ENCODE measurements at places on chromosomes 6 and 20.

GRCh38 chr6:159080217-159080976, 35.6 kb upstream of the TAGAP start:
- DNase-seq, result no peak

- peak; percentile 16 for DNase-seq
Observed at GRCh38 chr6:31597006-31597405, 4.2 kb upstream of the NCR3 start.

DNA sequence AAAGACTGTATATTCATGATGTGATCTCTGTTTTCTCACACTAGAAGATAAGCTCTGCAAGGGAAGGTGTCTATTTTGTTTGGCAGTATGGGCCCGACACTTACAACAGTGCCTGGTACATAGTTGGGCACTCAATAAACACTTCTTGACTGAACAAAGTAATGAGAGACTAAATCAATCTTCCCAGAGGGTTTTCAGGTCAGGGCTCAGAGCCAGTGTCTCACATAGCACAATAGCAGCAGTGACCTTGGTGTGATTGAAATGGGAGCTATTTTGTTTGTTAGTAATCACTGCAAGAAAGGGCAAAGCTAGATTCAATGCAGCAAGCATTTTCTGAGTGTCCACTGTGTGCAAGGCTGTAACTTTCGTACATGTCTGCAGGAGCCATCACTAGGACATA, 26.4 kb upstream of the GCM1 start:
- DNase-seq, result no peak

DNA sequence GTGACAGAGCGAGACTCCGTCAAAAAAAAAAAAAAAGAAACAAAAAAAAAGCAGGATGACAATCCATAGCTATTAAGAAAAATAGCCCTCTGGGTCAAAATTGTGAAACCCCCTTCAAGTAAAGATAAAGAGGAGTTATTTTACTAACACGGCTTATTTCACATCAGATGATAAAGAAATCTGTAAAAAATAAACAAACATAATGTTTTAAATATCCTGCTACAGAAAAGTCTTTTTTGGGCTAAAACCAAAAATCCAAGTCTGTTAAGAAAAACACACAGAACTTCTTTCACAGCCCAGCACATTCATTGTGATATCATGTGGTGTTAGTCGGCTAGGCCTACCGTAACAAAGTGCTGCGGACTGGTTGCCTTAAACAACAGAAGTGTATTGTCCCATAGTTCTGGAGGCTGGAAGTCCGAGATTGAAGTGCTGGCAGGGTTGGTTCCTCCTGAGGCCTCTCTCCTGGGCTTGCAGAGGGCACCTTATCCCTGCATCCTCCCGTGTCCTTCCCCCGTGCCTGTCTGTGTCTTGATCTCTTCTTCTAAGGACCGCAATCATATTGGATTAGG, 239.2 kb upstream of the TAB2 start:
- DNase-seq, result no peak

DNA sequence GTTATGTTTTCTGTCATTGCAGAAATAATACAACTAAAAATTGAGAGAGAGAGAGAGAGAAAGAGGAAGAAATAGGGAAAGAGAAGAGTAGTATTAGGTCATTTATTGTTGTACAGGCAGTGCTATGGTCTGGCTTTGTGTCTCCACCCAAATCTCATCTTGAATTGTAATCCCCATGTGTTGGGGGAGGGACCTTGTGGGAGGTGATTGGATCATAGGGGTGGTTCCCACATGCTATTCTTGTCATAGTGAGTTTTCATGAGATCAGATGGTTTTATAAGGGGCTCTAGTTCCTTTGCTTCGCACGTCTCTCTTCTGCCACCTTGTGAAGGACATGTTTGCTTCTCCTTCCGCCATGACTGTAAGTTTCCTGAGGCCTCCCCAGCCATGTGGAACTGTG, 677.4 kb upstream of the CHD6 start:
- DNase-seq, result no peak

GRCh38 chr20:60467078-60467477, 508.9 kb downstream of the CDH26 start:
- no peak for DNase-seq

DNA sequence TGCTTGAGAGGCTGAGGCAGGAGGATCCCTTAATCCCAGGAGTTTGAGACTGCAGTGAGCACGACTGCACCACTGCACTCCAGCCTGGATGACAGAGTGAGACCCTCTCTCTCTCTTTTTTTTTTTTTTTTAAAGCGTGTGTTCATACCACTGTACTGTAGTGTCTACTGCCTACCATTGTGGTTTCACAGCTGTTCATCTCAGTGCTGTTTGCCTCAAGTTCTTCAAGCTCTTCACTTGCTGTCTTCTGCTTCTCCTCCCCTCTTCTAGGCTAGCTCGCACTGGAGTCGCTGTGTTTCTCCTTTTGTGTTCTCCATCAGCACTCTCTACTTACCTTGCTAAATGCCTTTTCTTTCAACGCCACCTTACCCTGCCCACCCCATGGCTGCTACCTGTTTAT, 7.4 kb downstream of the FOXO3 start:
- DNase-seq, result no peak

DNA sequence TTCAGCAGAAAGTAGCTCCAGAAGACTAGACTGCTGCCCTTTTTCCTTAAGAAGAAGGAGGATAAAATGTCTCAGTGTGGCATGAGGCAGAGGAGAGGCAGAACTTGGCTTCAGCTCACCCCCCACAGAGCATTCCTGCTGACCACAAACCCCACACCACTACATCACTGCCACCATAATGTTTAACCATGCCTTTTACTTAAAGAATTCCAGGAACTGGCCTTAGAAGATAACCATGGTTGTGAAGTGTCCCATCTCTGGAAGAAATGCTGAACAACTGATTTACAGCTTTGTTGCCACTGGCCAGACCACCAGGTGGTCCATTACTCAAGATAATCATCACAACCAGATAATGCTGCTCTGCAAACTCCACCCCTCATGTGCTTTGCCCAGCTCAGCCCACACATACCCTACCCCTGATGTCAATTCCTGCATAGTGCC, 154.1 kb downstream of the CD24 start:
- DNase-seq, result no peak

- DNase-seq, result no peak
Observed at GRCh38 chr6:142786476-142786875, 158.5 kb downstream of the HIVEP2 start.

DNA sequence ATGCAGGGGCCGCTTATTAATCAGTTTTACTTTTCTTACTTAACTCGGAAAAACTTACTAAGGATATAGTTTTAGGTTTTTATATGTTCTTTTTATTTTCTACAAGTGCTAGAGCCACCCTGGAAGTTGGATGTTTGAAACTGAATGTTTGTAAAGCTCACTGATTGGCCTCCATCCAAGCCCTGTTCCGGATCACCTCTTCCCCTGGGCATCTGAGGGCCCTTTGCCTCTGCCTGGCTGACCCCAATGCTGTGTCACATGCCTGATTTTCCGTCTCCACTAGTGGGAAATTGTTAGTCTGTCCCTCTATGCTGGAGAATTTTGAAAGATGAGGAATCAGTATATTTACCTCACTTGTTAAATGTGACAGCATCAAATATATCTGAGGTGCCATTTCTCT, 79.3 kb downstream of the SLC35F1 start:
- no peak for DNase-seq

GRCh38 chr6:112576423-112576822, 229.3 kb downstream of the RFPL4B start:
- no peak for DNase-seq

GRCh38 chr6:78511009-78511408, 356.3 kb upstream of the IRAK1BP1 start:
- DNase-seq, result no peak

- DNase-seq, result no peak
Observed at GRCh38 chr20:47851774-47852173, 66.5 kb upstream of the SULF2 start.

DNA sequence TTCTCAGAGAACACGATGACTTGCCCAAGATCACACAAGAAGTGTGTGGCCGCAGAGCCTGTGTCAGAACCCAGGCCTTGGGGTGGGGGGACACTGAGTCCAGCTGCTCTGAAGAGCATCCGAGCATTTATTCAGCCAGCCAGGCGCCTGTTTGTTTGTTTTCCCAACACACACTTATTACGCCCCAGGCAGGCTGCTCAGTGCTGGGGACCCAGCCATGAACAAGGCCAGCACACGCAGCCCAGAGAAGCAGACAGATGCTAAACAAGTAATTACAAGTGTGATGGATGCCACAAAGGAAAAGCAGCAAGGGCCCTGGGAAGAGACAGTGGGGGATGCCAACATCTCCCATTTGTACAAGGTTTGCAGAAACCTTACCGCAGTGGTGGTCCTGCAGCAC, 19.4 kb upstream of the SIRPA start:
- no peak for DNase-seq

DNA sequence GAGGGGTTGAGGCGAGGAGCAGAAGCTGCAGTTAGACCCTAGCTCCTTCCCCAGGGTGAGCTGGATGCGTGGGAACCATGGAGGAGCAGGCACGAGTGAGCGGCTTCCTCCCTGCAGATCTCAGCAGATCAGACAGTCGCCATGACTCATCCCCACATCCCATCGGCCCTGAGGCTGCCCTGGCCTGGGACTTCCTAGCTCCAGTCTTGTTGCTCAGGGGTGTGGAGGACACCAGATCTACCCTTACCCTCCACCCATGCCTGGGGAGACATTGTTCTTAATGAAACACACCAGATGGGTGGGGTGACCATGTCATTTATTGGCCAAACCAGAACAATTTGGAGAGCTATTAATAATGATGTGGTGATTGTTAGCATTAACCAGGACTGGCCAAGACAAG, 36.3 kb upstream of the TGM2 start:
- DNase-seq, result no peak

Data from effector memory CD4-positive, alpha-beta T cell (primary cell).